Left hindlimb (tissue), 1 donor: ENCODE measurements at places on chromosomes 6 and 20.

GRCh38 chr6:30322527-30323501 lies 3.9 kb upstream of the TRIM39 start:
- DNase-seq: no peak

DNA sequence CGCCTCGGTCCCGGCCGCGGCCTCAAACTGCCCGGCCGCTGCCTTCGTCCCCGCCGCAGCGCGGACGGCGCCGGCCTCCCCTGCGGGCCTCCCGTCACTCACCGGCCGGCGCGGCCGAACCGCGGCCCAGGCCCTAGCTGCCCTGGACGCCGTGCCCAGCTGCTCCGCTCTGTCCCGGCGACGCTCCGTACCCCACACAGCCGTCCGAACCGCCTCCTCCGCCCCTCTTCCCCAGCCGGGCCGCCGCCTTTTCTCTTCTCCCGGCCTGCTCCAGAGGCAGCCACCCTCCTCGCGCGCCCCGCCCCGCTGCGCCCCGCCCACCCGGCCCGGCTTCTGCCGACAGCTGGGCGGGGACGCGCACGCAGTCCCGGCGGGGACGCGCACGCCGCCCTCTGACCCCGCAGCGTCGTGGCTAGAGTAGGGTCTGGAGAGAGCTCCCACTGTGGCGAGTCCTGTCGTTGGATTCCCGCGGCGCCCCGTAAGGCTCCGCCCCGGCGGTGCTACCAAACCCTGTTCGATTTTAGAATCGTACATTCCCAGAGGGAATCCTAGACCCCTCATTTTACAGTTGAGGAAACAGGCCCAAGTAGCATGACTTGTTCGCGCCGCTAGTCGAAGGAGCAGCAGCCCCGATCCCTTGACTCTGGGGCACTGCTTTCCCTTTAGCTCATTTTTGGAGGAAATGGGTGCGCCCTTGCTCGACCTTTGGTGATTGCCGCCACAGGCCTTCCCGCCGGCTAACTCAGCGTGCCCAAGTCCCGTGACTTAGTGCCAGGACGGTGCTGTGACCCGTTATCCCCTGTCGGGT lies at the start of gene FBXO30:
Gene FBXO30 (minus strand): TSS at position 295 of the 808 bp plus-strand sequence. CDS start 8,390 bp downstream, outside the sequence.
- DNase-seq: peak; percentile 96

GRCh38 chr20:45833883-45834796 lies 541 bp downstream of the SNX21 start:
- DNase-seq: peak; percentile 88

DNA sequence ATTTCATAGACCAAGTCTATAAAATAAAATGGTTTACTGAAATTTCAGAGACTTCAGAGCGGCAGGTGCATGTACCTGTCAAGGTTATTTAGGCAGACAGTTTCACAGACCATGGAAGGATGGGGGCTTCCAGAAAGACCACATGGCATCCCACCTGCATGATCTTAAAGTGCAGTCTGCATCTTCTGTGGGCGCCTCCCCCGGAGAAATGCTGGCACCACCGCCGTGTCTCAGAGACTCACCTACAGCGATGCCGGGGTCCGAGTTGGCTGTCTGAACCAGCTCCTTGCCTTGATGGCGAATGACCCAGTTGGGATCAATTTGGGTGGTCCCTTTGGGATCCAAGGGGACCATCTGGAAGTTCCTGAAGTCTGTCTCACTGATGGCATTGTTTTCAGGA lies 30.6 kb downstream of the THBS2 start:
- DNase-seq: no peak

- DNase-seq: no peak
Measured at GRCh38 chr6:41247882-41248705, 19.9 kb downstream of the TREML4 start.
